ENCODE measurements at places on chromosomes 2 and 18.

DNA sequence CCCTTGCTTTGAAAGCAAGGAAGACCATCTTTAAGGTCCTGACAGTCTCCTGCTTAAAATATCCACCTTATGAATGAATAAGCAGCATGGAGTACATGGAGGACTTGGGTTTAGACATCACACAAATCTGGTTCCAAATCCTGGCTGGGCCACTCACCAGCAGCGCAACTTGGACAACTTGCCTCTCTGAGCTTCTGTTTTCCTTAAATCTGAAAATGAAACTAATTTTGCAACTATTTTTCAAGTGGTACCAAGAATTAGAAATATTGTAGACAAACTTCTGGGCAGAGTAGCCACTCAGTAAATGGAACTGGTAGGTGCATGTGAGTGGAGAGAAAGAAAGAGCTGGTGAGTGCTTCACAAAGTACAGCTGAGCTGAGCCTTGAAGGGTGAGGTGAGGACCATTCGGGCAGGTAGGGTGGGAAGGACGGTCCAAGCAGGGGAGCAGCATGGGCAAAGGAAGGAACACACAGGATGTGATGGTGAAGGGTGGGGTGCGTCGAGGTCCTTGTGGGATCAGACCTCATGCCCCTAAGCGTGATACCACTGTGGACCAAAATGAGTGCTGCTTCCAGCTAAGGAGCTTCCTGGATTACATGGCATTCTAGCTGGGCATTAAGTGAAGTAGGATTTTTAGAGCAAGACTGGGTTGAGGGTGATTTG is 14.4 kb upstream of the TET3 start:
- DNase-seq, result no peak

DNA sequence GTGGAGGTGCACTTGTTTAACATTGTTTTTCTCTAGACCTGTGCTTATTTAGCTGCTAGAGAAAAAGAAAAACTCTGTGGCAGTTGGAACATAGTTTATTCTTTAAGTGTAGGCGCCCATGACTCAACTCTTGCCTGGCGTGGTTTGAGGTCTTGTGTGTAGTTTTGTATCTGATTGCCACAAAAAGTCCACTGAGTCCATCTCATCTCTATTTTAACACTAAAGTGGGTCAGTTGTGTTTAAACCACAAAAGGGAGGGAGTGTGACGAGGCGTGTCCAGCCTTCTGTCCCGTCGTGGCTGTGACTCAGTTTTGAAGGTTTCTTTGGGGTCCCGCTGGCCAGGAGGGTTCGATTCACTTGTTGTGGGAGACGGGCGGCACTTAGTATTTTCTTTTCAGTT is 15.3 kb upstream of the UGT1A9 start:
- DNase-seq, result no peak

- no peak for DNase-seq
Observed at GRCh38 chr2:170818752-170819470, 2.2 kb downstream of the GAD1 start.

DNA sequence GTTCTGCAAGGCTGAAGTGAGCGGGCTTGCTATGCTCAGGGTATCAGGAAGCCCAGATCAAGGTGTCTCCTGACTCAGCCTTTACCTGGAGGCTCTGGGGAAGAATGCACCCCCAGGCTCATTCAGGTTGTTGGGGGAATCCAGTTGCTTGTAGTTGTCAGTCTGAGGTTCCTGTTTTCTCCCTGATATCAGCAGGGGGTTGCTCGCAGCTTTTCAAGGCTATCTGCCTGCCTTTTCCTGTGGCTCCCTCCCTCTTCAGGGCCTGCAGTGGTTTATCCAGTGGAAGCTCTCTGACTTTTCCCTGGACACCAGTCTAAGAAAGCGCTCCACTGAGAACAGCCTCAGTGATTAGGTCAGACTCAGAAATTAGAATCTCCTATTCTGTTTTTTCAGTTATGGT is 116.6 kb downstream of the PTPRM start:
- DNase-seq, result no peak

Measured in stimulated activated CD4-positive, alpha-beta T cell treated with anti-CD3 and anti-CD28 coated beads, Interleukin-12 subunit alpha, Interleukin-12 subunit beta, amount 100 ng/mL, for 24 hours (primary cell).